Upper lobe of left lung (tissue), 6 donors: ENCODE measurements at places on chromosomes 12 and 14. TPM values are rescaled to one million over a fixed set of nuclear protein-coding genes. Genes with fewer than 3 reads are reported as not detected.

- DNase-seq, result no peak
These were observed 82.1 kb upstream of the CAPRIN2 start for GRCh38 chr12:30836656-30837445.

- DNase-seq, result no peak
These were observed 166.9 kb upstream of the ATXN7L3B start for GRCh38 chr12:74370608-74371216.

DNA sequence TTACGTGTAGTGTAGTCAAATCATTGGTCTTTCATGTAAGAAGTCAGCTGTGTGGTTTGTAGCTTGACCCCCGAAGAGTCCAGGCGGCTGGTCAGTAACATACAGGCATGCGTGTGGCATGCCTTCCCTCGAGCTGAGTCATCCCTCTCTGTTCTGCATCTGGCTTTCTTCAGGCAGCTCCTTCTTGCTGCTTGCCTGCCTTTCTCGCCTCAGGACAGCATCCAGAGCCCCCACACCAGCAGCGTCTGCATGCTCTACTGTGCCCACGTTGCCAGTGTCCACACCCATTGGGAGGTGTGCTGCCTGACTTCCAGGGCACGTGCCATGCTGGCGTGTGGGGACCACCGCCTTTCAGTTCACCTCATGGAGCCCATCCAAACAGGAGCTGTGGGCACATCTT lies 96.8 kb downstream of the EP400 start:
- no peak for DNase-seq

DNA sequence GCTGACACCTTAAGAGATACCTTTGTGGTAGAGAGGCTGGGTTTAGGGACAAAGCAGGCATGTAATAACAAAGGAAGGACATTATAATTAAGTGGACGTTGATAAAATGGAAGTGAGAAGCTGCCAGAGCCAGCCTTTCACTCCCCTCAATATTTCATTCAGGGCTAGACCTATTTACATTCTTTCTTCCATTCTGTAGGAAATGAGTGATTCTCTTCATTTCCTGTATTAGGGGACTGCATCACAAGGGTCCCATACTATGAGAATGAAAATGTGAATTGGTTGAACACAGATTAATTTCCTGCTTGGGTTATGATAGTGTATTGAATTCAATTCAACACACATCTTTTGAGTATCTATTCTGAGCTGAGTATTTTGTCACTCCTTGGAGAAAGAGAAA lies 143.0 kb downstream of the OTOGL start:
- no peak for DNase-seq

DNA sequence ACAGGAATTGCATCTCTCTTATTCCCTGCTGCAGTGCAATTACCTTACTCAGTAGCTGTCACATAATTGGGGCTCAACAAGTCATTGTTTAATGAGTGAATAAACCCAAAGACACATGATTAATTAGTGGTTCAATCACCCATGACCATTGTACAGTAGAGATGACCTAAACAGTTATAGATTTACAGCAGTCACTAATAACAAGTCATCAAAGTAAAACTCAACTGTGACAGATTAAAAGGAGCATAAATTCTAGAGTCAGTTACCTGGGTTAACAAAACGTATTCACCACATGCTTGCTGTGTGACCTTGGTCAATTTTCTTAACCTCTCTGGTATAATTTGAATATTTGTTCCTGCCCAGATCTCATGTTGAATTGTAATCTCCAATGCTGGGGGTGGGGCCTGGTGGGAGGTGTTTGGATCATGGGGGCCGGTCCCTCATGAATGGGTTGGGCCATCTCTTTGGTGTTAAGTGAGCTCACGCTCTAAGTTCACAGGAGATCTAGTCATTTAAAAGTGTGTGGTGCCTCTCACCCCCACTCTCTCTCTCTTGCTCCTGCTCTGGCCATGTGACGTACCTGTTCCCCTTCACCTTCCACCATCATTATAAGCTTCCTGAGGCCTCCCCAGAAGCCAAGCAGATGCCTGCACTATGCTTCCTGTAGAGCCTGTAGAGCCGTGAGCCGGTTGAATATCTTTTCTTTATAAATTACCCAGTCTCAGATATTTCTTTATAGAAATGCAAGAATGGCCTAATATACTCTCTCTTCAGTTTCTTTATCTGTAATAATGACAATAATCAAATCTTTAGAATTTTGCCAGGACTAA lies 141.9 kb upstream of the PLEKHG7 start:
- no peak for DNase-seq

GRCh38 chr12:41466802-41467201 lies 278.7 kb downstream of the PDZRN4 start:
- DNase-seq, result no peak

- no peak for DNase-seq
These were observed 180.3 kb downstream of the ADGRD1 start for GRCh38 chr12:131133994-131134393.

DNA sequence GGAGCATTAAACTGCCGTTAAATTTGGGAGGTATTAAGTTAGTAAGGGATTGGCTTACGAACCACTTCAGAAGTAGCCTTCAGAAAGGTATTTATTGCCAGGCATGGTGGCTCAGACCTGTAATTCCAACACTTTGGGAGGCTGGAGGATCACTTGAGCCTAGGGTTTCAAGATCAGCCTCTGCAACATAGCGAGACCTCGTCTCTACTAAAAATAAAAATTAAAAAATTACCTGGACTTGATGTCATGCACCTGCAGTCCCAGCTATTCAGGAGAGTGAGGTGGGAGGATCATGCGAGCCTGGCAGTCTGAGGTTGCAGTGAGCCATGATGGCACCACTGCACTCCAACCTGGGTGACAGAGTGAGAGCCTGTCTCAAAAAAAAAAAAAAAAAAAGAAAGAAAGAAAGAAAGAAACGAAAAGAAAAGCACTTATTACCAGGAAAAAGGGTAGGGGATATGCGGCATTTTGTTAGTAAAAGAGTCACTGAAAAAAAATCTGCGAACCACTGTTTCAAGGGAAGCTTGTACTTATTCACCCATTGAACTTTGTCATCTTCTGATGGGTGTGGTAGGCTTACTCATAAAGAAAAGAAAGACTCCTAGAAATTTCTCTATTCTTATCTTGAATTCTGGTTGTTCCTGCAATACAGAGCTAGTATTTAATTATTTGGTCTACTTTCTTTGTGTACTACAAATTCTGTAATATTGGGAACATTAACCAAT lies 33.6 kb upstream of the PLEKHA5 start:
- no peak for DNase-seq

- no peak for DNase-seq
These were observed 177.9 kb downstream of the PHLDA1 start for GRCh38 chr12:75853626-75854025.

DNA sequence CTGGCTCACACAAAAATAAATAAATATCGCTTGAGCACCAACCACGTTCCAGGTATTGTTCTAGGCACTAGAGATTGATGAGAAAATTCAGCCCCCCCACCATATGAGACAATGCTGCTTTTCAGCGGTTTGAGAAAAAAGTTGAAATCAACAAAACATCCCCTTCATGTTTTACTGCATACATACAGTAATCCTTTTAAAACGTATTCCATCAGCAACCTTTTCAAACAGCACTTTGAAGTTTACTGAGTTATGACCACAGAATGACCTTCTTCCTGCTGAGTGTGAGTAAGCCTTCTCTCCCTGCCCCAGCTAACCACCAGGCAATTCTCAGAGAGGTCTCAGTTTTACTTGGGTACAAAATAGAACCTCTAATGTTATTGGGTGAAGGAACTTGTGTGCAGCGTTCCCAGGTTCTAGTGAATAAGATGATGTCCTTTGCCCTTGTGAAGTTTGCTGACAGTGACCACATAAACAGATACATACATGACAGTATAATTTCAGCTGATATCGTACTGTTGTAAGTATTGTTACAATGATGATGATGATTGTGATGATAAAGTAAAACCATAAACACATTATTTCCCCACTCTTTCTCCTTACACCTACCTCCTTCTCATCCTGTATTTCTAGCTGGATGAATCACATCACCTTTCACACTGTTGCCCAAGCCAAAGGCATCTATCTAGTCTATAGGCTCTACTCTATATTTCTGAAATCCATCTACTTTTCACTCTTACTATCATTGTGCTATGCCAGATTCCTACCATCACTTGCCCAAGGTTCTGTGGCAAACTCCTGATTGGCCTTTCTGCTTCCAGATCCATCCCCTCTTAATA lies 124.4 kb upstream of the KRR1 start:
- no peak for DNase-seq

- DNase-seq, result no peak
These were observed 39.9 kb downstream of the SNAPC1 start for GRCh38 chr14:61802010-61802568.

GRCh38 chr12:124853781-124854636 lies 9.7 kb downstream of the SCARB1 start:
- DNase-seq, result no peak

PTGDR gene
- 1.0 TPM for total RNA-seq

DEGS2 gene
- total RNA-seq, result 19.9 TPM

ZDHHC22 gene
- not detected for total RNA-seq

PROX2 gene
- total RNA-seq, result 0.11 TPM
